Stimulated activated CD8-positive, alpha-beta memory T cell treated with anti-CD3 and anti-CD28 coated beads, Interleukin-7, amount 100 ng/mL, for 4 hours (primary cell): ENCODE measurements at places on chromosomes 12 and 14.

DNA sequence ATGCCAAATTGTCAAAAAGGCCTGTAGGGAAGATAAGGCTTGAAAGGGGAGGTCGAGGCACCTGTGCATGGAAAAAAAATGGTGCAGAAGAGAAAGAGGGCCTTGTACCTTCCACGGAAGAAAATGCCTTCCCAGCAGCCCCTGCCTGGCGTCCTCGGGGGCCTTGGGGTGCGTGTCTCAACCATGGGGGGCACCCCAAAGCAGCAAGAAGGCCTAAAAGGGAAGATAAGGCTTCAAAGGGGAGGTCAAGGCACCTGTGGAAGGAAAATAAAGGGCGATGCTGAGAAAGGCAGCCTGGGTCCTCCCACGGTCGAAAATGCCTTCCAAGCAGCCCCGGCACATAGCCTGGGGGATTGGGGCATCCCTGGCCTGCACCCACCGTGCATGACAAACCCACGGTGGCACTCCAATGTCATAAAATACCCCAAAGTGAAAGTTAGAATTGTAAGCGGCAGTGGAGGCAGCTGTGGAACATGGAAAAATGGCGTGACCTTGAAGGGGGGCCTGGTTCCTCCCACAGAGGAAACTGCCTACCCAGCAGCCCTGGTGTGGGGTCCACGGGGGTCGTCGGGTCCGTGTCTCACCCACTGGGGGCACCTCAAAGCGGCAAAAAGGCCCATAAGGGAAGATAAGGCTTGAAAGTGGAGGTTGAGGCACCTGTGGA is 275.0 kb downstream of the ALG10 start:
- no peak for DNase-seq

GRCh38 chr12:4849115-4849541 is 60.6 kb upstream of the KCNA1 start:
- no peak for DNase-seq

DNA sequence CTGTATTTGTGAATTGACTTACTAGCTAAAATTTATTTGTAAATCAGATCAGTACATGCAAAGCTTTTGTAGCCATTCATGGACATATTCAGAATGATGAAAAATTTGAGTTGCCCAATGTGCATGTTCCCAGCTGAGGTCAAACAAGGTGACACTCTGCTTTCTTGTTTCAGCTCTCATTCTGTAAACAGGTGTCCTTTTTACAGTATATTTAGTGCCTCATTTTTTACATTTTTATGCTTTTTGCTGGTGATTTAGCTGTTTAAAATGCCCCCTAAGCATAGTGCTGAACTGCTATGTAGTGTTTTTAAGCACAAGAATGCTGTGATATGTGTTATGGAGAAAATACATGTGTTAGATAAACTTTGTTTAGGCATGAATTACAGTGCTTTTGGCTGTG is 76.3 kb downstream of the MIA2 start:
- no peak for DNase-seq

DNA sequence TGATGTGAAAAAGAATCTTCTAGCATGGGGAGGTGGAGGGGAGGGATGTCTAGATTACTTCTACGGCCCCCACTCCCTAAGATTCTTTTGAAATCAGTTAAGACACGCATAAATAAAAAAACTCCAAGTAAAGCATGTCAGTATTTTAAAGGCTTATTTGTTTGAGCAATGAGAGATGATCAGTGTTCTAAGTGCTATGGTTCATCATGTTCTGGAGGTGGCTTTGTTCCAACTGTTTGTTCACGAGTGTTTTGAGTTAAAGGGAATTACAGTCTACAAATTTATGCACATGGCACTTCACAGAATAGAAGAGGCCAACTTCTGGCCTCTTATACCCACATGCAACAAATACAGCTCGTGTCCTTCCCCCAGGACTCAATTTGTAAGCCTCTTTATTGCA is 394.9 kb downstream of the RAD51B start:
- no peak for DNase-seq

DNA sequence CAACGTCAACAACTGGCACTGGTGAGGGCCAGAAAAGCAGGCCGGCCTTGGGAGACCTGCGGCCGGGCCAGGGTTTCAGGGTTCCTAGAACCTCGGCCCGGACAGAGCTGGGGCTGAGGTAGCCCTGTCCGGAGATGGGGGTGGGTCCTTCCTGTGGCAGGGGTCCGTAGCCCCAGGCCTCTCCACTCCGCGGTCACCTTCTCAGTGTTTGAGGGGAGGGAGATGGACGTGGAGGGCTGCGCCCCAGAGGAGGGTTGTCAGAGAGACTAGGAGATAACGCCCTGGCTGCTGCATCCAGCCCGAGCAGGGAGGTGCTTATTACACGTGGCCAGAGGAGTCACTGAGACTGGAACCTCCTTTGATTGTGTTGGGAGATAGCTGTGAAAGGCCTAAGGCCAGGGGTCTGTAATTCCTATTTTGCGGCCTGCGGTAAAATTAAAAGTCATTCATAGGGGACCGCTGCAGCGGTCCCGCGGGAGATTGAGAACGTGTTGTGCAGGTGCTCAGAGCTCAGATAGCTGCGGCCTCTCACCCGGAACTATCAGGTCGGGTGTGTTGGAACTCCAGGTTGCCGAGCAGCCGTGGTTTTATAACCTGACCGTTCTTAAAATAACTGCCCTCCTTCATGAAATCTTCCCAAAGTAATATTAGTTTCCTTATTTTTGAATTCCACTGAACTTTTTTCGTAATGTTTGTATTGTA is 507 bp downstream of the AHSA1 start:
- DNase-seq, result peak; percentile 12
